Putamen (tissue), 1 donor: ENCODE measurements at places on chromosomes 6 and 20.

DNA sequence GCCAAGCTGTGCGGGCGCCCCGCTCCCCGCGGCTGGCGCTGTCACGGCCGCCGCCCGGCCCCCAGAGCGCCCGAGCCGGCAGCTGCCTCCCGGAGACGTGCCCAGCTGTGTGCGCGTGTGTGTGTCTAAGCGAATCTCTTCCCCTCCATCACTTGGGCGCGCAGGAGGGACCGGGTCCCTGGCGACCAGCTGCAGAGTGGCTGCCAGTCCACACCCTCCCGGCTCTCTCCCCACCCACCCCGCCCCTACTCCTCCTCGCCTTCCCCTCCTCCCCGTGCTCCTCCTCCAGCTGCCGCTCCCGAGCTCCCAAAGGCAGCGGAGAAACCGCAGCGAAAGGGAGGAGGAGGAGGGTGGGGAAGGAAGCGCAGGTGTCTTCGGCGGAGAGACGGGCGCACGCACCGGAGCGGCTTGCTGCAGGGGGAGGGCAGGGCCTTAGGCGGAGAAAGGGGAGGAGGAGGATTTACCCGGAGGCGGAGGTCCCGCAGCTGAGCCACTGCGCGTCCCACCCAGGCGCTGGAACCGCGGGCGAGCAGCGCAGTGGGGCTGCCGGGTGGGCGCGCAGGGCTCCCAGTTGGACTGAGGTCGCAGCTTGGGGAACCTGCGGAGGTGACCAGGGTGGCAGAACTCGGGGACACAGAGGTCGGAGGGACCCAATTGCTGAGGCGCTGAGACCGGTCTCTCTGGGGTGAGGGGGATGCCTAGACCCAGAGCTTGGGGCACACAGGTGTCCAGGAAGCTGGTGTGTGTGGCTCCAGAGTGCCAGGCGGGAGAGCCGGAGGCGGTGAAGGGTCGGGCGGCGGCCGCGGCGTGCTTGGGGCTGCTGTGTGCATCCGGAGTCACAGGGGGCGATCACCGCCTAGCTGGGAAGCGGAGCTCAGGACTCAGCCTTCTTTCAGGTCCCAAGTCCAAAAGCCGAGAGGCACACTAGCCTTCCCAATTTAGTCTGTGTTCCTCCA is at the start of gene HS3ST5:
HS3ST5 (minus strand) TSS at position 198 of the 956 bp plus-strand sequence. CDS start 280,178 bp downstream, outside the sequence.
- peak; percentile 85 for DNase-seq

- DNase-seq, result no peak
Observed at GRCh38 chr6:34358389-34358905, 34.0 kb downstream of the NUDT3 start.

GRCh38 chr6:42295677-42296076 is 78.0 kb upstream of the MRPS10 start:
- DNase-seq, result no peak

GRCh38 chr6:28812778-28813569 is 110.8 kb downstream of the TRIM27 start:
- no peak for DNase-seq

DNA sequence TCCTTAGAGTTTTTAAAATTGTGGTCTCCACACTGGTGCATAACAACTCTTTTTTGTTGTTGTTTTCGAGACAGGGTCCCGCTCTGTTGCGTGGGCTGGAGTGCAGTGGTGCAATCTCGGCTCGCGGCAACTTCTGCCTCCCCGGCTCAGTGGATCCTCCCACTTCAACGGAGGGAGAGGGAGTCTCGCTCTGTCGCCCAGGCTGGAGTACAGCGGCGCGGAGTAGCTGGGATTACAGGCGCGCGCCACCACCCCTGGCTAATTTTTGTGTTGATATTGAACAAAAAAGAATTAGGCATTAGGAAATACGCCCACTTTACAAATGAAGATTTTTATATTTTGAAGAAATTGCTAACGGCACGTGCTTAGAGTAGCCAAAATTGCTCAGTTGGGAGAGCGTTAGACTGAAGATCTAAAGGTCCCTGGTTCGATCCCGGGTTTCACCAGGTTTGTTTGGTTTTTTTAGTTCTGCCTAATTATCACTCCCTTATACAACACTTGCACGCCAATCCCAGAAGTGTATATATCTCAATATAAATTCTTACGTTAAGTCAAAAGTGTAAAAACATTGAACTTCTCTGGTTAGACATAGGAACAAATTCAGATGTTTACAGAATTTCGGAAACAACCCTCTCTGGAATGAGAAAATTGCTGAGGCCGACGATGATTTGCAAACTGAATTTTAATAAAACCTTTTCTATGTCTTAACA is 159.6 kb downstream of the TRIM27 start:
- no peak for DNase-seq

GRCh38 chr6:127630800-127631199 is 53.8 kb downstream of the C6orf58 start:
- DNase-seq, result no peak

- no peak for DNase-seq
Observed at GRCh38 chr6:45645302-45645701, 267.6 kb upstream of the SUPT3H start.

DNA sequence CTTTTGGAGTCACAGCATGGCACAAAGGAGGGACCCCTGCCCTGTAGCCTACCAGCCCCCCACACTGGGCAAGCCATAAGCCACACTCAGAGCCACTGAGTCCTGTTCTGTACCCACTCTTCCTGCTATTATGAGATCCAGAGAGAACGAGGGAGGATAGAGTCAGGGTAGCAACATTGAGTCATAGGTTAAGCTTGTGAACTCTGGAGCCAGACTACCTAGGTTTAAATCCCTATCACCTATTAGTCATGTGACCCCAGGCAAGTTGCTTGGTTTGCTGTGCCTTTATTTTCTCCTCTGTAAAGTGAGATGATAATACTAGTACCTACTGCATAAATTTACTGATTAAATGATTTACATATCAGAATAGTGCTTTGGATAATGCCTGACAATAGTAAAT is 540 bp downstream of the CNBD2 start:
- no peak for DNase-seq

DNA sequence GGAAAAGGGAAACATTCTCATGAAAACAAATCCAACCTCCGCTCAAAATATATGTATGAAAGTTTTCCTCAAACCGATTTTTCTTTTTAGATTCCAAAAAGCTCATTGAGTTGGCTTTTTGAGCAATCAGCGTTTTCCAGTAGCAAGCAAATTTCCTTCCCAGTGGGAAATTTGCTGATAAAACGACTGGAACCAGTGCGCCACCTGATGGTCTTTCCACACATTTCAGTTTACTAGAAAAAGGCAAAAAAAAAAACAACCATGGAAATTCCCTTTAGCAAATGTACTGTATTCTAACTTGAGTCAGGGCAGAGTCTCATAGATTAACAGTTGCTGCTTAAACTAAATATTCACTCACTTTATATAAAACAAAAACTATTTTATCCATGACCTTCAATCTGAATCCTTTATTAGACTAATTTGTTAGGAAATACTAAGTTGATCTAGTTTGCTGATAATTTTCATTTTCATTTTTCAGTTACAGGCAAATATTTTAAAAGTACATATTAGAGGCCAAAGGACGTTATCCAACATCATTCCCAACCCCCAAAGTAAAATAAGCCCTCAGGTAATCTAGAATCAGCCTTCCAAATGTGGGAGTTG is 271.5 kb downstream of the FOXA2 start:
- peak; percentile 6 for DNase-seq

DNA sequence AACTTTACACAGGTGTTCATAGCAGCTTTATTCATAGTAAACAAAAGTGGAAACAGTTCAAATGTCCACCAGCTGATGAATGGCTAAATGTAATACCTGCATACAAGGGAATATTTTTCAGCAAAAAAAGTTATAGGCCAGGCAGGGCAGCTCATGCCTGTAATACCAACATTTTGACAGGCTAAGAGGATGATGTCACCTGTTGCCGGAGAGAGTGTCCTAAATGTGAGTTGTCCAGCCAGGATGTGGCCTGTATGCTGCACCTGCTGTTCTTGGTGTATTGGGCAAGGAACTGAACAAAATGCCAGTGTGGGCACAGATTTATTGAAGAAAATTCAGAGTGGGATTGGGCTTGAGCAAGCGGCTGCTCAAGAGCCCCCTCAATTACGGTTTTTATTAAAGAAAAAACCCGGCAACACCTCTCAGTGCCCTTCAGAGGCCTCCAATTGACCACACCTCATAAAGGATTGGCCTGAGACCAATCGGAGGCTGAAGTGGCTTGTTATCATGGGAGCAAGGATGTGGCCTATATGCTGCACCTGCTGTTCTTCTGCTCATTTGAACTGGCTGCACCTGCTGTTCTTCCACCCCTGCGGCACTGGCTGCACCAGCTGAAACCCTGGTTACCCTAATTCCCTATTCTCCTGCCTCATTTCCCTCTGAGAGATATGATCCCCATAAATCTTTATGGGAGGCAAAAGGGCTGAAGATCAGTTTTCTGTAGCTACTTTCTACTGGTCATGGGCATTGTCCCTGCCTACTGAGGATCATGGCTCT is 164.3 kb upstream of the PROKR2 start:
- no peak for DNase-seq

DNA sequence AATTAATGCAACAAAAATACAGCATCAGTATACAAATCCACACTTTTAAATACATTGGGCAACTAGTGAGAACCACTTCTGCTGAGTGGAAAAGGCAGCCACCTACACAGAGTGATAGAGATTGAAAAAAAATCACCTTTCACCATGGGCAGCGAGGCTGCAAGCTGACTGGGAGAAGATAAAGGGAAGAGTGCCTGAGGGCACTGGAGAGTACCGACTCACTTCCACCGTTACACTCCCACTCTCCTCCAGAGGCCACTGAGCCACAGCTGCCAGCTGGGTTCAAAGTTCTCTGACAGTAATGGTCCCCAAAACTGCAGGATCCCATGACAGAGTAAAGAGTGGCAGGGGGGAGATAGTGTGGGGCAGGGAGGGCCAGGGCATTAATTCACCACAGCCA is 24.1 kb downstream of the PXT1 start:
- no peak for DNase-seq

DNA sequence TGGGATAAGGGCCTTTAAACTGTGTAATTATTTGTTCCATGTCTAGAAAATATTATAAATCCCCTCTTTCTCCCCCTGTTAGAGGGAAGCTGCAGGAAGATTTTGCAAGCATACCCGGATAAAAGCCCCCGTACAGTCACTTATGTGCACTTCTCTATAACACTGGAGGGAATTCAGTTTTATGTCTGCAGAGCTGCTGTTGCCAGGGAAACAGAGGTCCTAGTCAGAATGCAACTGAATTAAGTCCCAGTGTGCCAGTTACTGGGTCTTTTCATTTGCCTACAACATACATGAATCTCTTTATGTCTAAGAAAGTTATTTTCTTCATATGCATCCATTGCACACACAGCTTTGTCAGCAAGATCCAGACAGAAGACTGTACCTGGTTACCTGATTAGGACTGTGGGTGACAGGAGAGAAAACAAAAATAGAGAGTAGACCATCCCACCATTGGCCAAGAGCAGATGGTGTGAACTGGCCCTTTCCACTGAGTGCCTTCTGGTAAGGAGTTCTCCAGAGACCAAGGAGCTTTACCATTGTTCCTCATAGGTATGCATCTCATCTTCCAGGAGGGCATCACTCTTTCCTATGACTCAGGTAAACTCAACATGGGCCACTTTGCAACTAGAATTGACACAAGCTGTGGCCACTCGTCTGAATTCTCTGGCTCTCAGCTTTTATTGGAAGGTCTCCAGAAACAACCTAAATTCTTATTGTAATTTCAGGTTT is 180.8 kb upstream of the PHACTR1 start:
- no peak for DNase-seq

DNA sequence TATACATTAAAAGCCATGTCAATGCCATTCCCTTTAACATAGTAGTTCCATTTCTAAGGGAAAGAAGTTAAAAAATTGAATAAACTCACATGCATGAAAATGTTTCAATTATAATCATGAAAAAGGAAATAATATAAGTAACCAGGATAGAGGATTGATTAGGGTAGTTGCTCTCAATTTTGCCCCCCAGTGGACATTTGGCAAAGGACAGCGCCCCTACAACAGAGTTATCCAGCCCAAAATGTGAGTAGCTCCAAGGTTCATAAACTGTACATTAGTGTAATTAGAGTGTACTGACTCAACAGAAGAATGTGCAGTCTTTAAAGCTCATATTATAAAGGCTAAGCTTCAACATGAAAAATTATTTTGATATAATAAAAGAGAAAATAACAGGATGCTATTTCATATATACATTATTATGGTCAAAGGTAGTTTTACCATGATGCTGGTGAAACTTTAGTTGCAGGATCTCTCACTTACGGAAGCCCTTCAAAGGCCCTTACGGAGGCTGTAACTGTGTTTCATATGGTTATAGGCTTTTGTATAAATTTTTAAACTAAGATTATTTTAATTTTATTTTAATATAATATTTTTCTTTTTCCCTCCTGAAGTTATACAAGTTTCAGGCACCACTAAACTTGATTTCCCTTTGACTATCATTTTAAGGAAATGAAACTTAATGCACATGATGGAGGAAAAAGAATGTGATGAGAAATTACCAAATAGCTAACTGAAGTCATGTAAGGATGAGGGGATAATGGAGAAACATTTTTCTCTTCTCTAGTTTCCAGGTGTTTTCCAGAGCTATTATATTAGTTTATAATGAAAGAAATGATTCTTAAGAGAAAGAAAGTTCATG is 403.6 kb downstream of the PLCB1 start:
- DNase-seq, result no peak

GRCh38 chr20:53657279-53657678 is 63.6 kb upstream of the ZNF217 start:
- no peak for DNase-seq

DNA sequence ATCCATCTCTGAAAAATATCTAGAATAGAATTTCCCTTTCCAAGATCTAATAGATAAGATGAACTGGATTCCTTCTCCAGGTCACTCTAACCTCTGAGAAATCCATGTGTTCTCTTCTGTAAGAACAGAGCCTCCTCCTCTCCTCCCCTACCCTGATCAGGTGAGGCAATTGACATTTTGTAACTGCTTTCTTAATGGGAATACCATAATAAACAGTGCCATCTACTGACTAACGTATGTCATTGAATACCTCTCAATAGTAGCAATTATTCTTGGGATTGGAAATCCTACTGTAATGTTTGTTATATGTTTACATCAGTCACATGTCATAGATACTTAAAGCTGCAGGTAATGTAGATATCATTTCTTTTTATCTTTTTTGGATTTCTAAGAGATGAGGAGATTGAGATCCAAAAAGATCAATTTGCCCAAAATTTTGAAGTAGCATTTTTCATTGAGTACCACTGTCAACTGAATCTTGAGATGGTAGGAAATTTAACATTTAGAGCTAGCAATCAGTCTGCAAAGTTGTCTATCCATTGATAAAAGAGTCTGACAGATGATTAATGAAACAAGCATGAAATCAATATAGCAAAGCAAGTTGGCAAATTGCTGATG is 365.8 kb upstream of the HSF2 start:
- peak; percentile 35 for DNase-seq

GRCh38 chr6:142929751-142930358 is 15.1 kb downstream of the HIVEP2 start:
- no peak for DNase-seq

DNA sequence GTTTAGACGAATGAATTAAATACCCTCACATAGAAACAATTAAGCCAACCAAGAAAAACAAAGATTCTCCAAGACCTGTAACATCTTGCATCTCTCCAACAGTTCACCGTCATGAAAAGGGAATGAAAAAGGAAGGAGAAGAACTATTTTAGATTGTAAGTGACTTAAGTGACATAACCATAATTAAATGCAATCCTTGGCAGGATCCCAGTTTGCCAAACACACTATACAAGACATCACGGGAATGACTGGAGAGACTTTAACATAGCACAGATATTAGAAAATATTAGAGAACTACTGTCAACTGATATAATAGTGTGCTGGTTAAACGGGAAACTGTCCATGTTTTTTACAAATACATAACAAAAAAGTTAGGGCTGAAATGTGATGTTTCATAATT is 22.2 kb downstream of the EPB41L2 start:
- DNase-seq, result peak; percentile 56
